ENCODE measurements at places on chromosomes 4 and X.

DNA sequence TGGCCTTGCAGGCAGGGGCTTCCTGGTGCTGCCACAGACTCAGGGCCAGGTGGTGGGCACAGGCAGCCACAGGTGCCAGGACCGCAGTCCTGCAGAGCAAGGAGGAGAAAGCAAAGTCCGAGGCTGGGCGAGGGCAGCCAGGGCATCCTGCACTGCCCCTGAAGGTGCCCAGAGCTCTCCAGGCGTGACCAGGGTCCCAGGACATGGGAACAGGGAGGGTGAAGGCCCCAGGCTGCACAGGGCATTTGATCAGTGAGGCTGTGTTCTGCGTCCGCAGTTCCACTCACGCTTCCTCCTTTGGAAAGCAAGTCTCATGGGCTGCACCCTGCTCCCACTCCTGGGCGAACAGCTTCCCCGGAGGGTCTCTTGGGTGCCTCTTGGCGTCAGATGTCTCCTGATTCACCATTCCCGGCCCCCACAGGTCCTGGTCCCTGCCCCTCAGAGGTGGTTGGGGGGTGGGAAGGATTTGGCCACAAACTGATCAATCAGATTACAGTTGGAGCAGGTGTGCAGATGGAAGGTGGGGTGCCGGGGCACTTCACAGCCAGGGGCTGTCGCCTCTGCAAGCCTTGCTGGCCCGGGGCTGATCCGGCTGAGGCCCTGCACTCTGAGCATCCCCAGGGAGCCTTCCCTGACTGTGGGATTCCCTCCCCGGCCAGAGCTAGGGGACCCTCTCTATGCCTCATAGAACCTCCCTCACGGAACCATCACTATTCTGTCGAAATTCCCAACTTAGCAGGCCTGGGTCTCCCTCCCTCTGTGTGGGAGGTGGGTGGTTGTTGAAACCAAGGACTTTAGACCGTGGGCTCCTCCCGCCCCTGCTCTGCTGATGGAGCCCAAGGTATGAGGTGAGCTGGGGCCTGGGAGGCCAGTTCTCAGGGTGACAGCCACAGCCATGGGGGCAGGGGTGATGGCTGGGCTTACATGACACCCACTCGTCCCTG, 3.3 kb downstream of the SH3TC1 start:
- DNase-seq: no peak

DNA sequence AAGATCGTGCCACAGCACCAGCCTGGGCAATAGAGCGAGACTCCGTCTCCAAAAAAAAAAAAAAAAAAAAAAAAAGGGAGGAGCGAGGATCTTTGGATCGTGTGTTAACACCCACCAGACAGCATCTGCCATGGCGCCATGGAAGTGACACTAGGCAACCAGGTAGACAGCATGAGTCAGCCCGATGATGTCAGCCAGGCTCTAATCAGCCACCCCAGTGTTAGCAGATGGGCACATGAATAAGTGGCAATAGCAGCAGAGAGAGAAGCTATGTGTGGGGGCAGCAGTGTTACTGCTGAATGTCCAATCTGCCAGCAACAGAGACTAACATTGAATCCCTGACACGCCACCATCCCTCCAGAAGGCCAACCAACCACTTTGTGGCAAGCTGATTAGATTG, 6.6 kb downstream of the SYN1 start:
- DNase-seq: no peak

GRCh38 chrX:129749069-129749468, 10.3 kb downstream of the XPNPEP2 start:
- DNase-seq: no peak

DNA sequence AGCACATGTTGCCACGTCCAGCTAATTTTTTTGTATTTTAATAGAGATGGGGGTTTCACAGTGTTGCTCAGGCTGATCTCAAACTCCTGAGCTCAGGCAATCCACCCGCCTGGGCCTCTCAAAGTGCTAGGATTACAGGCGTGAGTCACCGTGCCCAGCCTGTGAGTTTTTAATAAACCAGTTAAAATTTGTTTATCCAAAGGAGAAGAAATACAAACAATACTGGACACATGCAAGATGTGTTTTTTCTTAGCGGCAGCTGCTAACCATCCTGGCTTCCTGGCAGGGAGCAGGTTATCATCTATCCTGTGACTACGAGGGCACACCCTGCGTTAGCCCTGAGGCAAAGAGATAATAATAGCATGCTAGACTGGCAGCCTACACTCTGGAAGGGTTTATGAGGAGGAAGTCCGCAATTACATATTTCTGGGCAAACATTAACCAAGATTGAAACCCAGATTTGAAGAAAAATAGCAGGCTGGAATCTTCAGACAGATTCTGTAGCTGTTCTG, 191.4 kb downstream of the SPRY1 start:
- peak; percentile 80 for DNase-seq

DNA sequence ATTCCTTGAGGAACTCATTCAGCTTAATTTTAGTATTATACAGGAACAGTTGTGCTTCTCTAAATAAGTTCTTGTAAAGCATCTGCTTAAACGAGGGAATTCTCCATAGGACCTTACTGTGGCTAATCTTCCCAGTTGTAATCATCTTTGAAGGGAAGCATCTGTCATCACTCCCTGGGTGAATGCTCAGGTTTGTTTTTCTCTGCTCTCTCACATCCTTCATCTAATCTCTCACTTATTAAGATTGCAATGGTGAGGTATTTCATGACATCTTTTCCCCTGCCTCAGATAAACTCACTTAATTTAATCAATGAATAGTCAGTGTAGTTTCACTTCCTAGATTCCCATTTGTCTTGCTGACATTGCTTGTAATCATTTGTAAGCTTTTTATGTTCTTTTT, 121.8 kb upstream of the ADAMTS3 start:
- DNase-seq: no peak

DNA sequence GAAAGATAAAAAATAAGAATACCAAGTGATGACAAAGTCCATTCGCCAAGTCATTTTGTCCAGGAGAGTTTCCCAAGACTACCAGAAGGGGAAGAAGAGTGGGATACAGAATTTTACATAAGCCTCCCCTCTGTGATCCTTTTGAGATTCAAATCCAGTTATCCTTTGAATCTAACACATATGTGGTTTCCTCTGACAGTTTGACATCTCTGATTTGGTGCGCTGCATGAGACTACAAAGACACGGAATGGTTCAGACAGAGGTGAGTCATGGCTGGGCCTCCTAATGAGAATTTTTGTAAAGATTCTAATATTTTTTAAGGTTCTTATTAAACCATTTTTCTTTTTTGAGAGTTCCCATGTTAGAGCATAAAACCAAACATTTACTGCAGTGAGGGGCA, 38.3 kb downstream of the SLC10A6 start:
- DNase-seq: no peak

DNA sequence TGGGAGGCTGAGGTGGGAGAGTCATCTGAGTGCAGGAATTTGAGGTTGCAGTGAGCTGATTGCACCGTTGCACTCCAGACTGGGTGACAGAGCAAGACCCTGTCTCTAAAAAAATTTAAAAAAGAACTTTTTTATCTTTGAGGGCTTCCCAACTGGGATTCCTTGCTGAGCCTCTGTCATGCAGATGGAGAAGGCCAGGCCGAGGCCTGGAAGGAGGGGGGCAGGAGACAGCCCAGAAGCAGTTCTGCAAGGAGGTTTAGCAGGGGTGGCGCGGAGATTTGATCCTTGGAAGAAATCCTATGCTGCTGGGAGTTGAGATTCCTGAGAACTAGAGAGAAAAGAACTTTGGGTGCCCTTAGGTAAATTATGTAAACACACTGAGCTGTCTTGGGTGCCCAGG, 2.5 kb upstream of the ARSD start:
- no peak for DNase-seq

DNA sequence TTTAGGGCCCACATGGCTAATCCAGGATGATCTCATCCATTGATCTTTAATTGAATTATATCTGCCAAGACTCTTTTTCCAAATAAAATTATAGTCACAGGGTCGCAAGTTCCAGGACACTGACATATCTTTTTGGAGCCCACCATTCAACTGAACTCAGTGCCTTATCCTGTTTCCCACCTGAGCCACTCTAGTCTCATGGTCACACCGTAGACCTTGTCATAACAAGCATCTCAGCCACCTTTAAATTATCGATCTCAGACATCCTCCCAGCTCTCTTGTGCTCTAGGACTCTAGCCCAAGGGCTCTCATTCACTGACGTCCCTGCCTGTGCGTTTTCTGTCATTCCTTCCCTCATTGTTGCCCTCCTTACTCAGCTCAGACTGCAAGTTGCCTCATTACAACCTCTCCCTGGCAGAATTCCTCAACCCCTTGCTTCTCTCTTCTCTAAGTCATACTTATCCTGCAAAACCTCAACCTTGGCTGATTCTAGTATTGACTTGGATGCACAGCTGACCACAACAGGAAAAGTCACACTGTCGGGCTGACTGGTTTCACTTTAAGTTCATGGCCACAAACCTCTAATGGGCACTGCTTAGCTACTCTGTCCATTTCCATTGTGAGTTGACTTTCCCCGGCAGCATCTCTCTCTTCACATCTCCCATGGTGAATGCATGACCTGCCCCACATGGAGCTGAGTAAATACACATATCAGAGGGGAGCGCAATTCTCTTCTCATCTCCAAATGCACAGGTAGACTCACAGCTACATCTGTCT, 91.0 kb upstream of the TRIM2 start:
- DNase-seq: no peak

DNA sequence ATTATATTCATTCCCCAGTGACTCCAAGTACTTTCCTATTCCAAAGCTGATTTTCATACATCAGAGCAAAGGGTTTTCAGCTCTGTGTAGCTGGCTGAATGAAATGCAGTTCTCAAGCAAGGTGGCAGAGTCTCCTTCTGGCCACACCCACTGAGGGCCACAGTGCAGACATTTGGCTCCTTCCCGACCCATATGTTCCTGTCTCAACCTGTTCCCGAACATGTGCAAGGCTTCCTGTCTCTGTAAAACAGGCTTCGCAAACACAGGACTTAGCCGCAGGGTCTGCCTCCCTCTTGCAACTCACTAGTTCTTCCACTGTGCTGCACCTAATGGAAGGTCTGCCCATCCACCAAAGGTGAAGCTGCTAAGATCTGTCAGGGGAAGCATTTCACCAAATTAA, 249.2 kb downstream of the MID1IP1 start:
- DNase-seq: no peak

- no peak for DNase-seq
Observed at GRCh38 chrX:47562615-47563243, 1.7 kb downstream of the ARAF start.

DNA sequence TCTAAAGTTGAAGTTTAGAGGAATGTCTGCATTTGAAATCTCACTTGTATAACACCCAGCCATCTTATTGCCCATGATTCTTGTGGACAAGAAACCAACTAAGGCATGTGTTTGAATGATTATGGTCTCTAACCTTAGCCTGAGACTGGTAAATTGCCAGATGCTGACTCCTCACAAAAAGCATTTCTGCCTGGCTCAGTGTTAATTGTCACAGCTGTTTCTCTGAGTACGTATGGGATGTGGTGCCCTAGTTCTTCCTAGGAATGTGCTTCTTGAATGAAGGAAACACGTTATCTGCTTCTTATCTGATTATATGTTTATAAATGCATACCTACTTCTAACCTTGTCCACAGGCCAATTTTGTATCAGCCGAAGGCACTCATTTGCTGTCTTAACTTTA, 63.1 kb upstream of the NDP start:
- peak; percentile 29 for DNase-seq

DNA sequence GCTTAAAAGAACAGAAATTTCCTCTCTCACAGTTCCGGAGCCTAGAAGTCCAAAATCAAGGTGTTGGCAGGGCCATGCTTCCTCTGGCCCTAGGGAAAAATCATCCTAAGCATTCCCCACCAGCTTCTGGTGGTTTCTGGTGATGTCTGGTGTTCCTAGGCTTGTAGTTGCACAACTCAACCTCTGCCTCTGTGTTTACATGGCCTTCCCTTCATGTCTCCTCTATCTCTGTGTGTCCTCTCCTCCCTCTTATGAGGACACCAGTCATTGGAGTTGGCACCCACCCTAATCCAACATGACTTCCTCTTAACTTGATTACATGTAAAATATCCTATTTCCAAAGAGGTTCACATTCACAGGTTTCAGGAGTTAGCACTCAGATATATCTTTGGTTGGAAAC, 15.4 kb downstream of the LRP2BP start:
- DNase-seq: no peak

DNA sequence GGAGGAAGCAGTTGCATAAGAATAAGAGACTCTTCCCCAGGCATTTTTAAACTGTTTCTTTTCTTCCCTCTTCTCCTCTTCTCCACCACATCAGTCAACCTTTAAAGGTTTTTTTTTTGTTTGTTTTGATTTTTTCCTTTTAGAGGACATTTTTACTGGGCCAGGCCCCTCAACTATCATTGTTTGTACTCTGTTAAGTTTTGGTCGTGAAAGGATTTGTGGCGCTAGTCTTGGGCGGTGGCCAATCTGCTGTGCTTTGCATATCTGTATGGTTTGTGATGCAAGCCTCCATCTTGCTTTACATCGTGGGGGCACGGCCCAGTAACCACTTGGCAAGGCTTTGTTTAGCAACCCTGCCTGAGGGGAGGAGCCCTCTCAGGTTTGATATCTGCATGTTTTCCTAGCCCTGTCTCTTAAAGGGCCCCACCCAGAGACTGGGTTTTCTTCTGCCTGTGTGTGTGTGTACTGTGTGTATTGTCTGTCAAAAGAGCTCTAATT, 101.9 kb upstream of the SLITRK2 start:
- DNase-seq: no peak

GRCh38 chr4:54333657-54334056, 104.6 kb downstream of the PDGFRA start:
- DNase-seq: no peak

GRCh38 chr4:143514497-143514896, 995 bp downstream of the SMARCA5 start:
- no peak for DNase-seq

GRCh38 chr4:6668391-6668790, 25.3 kb upstream of the S100P start:
- DNase-seq: peak; percentile 34

GRCh38 chr4:154044742-154045485, 256.0 kb upstream of the SFRP2 start:
- no peak for DNase-seq

DNA sequence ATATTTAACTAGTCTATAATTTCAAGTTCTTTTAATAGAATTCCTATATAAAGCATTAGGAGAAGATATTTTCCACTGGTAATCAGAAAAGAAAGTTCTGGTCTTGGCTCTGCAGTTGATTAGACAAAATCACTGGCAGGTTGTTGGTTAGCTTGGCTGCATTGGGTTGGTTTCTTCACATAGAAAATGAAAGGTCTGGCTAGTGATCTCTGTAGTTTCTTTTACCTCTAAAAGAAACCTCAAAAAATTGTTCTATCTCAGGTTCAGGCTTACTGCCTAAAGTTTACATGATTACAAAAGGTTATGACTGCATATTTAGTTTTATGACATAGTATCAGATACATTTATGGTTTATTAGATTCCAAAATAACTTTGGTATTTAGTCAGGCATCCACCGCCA, 95.8 kb upstream of the NAP1L5 start:
- DNase-seq: no peak

GRCh38 chr4:84568496-84568895, 14.4 kb upstream of the CDS1 start:
- no peak for DNase-seq

Data from AG04450 (cell line).